ENCODE measurements at places on chromosomes 16 and 17. TPM values are rescaled to one million over a fixed set of nuclear protein-coding genes. Genes with fewer than 3 reads are reported as not detected.

- DNase-seq, result no peak
These were observed 132.3 kb downstream of the TMEM132E start for GRCh38 chr17:34711646-34712045.

- DNase-seq, result no peak
These were observed 47.1 kb downstream of the SPACA3 start for GRCh38 chr17:33038740-33039139.

DNA sequence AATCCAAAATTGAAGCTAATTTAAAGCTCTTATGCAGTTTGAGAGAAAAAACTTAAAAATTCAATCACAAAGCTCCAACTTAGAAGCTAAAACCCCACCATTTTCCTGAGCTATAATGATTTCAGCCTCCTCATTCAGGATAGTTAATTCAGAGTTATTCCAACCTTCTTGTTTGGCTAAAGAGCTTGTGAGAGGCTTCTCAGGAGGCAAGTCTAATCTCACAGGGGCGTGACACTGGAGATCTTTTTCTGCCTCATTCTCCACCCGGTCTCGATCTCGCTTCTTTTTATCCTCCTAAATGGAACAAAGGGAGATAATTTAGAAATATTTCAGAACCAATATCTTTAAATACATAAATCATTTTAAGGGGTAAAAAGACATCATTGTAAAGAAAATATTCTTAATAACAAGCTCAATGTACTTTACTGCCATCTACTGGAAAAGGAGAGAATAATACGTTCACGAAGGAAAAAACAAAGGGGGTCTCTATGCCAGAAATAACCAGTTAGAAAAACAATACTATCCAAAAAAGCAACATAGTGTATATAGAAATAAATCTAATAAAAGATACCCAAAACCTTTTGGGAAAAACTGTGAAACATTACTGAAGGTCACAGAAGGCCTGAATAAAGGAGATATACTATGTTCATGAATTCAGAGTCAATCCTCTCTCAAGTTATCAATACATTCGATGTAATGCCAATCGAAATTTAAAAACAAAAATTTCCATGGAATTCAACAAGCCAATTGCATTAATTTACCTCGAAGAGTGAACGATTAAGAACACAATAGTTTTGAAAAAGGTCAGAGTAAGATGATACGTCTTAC lies 13.9 kb downstream of the BRD7 start:
- DNase-seq, result no peak

DNA sequence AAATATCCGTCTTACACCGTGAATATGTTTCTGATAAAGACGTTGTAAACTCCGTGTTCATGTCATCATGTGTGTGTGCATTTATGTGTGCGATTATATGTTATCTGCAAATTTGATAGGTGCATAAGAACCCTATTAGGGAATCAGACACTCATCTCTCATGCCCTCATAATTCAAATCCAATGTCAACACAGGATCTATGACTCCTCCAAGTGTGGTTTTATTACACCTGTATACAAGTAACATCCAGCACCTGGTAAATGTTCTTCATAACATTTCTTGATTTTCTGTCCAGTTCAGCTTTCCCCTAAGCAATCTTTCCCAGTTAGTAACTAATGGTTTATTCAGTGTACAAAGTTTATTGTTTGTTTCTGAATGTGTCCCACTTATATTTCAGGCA lies 681.9 kb downstream of the CDH11 start:
- no peak for DNase-seq

DNA sequence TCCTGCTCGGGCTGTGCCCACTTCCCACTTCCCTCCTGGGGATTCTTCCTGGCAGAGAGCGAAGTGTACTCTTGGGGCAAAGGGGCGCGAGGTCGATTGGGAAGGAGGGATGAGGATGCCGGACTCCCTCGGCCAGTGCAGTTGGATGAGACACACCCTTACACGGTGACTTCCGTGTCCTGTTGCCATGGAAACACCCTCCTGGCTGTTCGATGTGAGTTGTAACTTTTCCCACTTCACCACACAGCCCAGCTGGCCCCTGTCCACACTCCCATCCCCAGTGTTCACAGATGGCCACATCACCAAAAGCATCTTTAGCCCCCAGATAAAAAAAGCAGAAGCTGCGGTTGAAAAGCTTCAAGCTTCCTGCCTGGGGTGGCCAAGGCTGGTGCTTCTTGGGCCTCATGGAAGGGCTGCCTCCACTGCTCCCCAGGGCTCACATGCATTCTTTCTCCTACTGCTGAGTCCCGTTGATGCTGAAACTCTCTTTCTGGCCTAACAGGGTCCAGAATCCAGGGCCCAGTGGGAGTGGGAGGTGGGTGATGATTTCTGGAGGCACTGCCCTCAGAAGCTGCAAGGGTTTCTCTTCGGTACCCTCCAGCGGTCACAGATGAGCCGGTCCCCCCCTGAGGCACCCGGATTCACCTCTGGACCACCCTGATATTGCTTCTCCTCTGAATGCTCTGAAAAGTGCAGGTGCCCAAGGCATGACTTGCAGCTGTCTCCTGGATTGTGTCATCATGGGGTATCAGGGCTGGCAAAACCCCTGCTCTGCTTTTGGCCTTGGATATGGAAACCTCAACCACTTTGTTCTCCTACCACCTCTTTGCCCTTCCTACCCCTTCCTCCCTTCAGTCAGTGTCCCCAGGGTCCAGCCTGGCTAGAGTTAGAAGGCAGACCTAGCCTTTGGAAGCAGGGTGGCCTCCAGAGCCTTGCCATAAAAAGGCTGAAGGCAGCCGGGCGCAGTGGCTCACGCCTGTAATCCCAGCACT lies 2.2 kb upstream of the TRAF4 start:
- DNase-seq, result no peak

GRCh38 chr17:48134912-48135480 lies 27.4 kb downstream of the SNX11 start:
- DNase-seq, result no peak

FOXF1 gene
- total RNA-seq, result 1.4 TPM

SMARCD2 gene
- 246 TPM for total RNA-seq

RTN4RL1 gene
- 4.5 TPM for total RNA-seq
